Fibroblast of skin of left quadriceps (primary cell): ENCODE measurements at places on chromosomes 6 and 20.

DNA sequence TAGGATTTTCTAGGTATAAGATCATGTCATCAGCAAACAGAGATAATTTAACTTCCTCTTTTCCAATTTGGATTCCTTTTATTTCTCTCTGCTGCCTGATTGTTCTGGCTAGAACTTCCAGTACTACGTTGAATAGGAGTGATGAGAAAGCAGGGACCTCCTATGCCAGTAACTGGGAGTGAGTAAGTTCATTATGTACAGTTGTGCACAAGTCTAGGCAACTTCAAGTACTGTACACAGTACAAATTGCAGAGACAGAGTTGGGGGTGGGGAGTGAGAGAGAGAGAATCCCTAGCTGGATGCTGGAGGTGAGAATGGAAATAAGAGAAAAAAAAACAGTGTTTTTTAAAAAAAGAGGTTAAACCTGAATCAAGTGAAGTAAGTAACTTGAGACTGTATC, 210.2 kb downstream of the MMUT start:
- DNase-seq, result no peak

DNA sequence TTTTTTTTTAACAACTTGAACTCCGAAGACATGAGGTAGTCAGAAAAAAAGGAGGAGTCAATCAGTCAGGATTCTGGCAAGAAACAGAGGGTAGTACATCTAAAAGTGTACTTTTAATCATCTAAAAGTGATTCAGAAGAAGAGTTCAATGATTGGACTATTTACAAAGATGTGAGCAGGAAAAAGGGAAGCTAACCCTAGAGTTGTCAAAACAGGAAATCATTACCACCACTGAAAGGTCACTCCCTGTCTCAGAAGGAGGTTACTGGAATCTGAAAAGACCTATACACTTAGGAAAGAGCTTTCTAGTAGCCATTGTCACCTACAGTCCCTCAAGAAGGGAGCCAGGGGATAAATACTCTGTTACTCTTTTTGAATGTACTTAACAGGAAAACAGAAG, 16.7 kb upstream of the LMBRD1 start:
- no peak for DNase-seq

- DNase-seq, result peak; percentile 16
Observed at GRCh38 chr6:69827276-69827893, 30.6 kb upstream of the LMBRD1 start.

DNA sequence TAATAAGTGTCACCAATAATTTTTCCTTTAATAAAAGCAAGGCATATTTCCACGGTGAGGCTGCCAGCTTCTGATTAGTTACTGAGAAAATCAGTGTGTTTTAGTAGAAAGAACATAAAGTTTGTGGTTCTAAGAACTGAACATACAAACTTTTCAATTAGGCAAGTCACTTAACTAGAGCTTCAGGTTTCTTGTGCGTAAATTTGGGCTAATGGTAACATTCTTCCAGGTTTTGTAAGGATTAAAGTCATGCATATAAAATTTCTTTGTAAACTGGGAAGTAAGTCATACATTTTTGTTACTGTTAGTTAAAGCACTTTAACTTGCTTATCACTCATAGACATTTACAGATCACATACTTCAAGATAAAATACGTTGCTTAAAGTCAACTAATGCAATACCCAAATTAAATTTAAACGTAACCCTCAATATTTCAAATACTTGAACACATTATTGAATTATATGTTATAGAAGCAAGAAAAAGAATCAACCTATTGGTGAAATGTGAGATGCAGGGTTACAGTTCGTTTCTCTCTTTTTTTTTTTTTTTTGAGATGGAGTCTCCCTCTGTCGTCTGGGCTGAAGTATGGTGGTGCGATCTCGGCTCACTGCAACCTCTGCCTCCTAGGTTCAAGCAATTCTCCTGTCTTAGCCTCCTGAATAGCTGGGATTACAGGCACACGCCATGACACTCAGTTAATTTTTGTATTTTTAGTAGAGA, 327.3 kb upstream of the NOX3 start:
- peak; percentile 34 for DNase-seq

- no peak for DNase-seq
Observed at GRCh38 chr6:42142118-42142835, at the start of gene C6orf132. Gene C6orf132, minus strand, starts transcription at chr6:42142620. Its CDS starts 176 bp downstream, at chr6:42142444.

- DNase-seq, result no peak
Observed at GRCh38 chr20:5991623-5992441, 41.4 kb downstream of the MCM8 start.

GRCh38 chr20:50607436-50607835, 83.9 kb downstream of the RIPOR3 start:
- DNase-seq, result no peak

DNA sequence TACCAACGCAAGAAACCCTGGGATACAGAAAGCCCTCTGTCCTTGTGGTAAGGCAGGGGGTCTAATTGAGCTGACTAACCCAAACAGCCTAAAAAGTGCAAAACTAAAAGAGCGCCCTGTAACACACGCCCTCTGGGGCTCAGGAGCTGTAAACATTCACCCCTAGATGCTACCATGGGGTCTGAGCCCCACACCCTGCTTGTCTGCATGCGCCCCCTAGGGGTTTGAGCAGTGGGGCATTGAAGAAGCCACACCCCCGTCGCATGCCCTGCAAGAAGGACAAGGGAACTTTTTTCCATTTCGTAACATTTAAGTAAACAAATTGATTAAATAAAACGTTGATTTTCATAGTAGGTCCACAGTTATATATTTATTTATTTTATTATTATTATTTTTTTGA, 616.9 kb upstream of the MAN1A1 start:
- DNase-seq, result no peak

- DNase-seq, result no peak
Observed at GRCh38 chr6:161318456-161318855, 44.6 kb upstream of the AGPAT4 start.

- no peak for DNase-seq
Observed at GRCh38 chr20:9686866-9687265, 152.0 kb downstream of the PAK5 start.

GRCh38 chr20:2794202-2794748, 6.2 kb downstream of the CPXM1 start:
- DNase-seq, result no peak

- DNase-seq, result no peak
Observed at GRCh38 chr6:106250953-106251352, 74.6 kb downstream of the ATG5 start.

DNA sequence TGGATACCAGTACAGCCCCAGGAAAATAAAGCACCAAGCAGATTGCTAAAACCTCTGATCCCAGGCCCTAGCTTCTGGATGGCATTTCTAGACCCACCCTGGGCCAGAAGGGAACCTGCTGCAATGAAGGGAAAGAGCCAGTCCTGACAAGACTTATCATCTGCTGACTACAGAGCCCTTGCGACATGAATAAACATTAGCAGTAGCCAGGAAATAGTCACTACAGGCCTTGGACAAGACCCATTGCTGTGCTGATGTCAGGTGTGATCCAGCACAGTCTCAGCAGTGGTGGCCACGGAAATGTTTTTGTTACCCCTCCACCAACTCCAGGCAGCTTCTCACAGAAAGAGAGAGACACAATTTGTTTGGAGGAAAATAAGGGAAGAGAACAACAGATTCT, 399.3 kb downstream of the HAO1 start:
- DNase-seq, result no peak

GRCh38 chr6:66992660-66993059, 1285.6 kb upstream of the EYS start:
- no peak for DNase-seq

GRCh38 chr6:169850154-169850553, 98.7 kb downstream of the ERMARD start:
- DNase-seq, result no peak

DNA sequence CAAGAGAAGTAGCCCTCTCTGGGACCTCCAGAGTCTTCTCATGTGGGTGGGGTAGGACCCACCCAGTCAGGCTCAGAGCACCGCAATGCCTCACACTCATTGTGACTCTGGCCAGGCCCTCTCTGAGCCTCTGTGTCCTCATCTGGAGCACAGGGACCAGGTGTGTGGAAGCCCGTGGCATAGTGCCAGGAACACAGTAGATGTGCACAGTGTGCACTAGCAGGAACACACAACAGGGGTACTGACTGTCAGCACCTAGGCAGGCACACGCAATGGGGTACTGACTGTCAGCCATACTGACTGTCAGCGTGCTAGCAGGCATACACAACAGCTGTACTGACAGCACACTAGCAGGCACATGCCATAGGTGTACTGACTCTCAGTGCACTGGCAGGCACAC, 2.0 kb upstream of the STMN3 start:
- DNase-seq, result no peak

- no peak for DNase-seq
Observed at GRCh38 chr6:145031962-145032361, 703.4 kb downstream of the EPM2A start.

- DNase-seq, result no peak
Observed at GRCh38 chr20:34794006-34794585, 31.4 kb downstream of the NCOA6 start.

- DNase-seq, result no peak
Observed at GRCh38 chr6:122202576-122203137, 196.8 kb upstream of the HSF2 start.

DNA sequence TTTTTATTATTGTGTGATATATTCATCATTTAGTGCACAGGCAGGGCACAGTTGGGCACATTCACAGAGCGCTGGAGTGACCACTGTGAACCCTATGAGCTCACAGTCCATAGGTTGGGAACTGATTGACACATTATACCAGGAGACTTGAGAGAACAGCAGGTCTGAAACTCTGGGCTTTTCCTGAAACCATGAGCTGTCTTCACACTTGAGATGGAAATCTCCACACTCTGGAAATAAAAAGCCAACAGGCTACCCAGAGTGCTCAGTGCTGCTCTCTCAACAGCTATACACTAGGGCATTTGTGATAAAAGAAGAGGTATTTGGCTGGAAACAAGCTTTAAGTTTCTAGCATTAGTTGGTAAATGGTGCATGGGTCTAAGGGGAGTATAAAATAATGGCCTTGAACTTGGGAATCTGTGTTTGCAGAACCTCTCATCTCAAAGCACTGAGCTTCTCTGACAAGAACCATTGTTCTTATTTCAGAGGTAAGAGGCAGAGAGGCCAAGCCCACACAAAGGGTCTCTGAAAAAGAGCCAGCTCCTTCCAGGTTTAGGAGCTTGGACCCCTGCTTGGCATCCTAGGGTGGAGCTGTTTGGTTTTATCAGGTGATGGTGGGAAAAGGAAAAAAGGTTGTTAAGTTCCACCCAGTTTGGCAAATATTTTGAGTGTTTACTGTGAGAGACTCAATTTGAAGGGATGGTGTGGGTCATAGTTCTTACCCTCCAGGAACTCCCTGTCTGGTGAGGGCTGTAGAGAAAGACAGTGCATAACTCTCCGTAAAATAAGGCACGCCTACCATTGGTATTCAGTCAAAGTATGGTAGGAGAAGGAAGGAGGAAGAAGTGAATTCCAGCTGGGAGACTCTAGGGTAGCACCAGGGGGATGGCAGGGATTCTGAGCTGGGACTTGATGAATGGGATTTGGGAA, 14.5 kb downstream of the CHMP4B start:
- DNase-seq, result no peak

GRCh38 chr20:7505152-7505834, 435.0 kb downstream of the HAO1 start:
- DNase-seq, result no peak
